ENCODE measurements at places on chromosomes 5 and 9.

DNA sequence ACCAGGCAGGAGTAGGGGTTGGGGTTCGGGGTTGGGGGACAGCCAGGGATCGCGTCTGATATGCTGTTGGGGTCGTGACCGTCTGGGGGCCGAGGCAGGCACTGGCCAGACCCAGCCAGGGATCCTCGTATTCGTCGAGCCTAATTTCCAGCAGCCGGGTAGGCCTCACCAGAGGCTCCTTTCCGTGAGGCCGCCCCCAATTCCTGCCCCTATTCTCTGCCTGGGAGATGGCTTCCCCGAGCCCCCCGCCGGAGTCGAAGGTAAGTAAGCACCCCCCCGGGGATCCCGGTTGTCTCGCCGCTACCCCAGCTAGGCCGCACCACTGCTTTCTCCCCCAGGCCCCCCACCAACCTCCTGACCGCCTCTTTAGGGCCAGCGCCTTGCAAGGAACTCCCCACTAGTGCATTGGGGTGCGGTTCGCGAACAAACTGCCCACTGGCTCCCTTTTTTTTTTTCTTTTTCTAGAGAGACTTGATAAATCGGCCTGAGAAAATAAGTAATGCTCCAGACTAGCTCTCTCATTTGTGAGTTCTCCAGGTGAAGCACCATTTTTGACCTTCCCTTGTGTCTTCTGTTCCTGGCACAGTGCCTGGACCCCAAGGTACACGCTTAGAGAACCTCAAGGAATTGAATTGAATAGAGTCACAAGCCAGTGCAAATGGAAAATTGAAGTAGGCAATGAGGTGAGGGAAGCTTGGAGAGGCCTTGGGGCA is 435 bp downstream of the ZNF189 start:
- DNase-seq = no peak

DNA sequence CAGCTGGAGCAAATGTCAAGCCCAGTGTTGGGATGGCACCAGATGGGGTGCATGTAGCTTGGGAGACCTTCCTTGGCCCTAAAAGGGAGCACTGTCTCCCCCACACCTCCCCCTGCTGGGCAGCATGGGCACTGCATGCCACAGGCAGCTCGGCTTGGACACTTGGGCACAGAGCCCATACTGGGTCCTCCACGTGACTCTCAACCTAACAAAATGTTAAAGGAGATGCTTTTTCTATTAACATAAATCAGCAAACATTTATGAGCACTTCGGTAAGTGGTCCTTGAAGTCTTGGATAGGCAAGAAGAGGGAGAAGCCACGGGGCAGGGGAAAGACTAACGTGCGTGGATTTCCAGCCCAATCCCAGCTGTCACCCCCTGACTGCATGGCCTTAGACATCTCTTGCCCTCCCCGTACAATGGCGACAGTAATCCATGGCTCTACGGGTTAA is 23.9 kb upstream of the MAPK9 start:
- DNase-seq = peak; percentile 43

DNA sequence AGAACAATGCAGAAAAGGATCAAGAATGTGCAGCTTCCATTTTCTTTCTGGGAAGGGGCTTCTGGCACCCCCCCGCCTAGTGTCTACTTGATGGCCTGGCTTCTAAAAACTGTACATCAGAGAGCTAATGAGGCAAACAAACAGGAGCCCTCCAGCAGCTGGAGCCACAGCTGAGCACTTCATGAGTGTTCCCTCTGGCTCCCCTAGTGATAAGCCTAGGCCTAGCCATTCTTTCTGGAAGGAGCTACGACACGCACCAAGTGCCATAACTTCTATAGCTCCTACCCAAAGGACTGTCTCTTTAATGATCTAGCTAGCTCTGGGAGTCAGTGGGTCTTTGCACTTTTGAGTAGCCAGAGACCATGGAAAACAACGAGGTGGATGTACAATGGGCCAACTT is 66.1 kb downstream of the DNAH5 start:
- DNase-seq = no peak

GRCh38 chr9:7234144-7234543 is 476.4 kb downstream of the KDM4C start:
- DNase-seq = no peak

- DNase-seq = no peak
Observed at GRCh38 chr9:79588488-79589223, 16.9 kb downstream of the TLE4 start.

GRCh38 chr9:16729651-16730050 is 140.8 kb downstream of the BNC2 start:
- DNase-seq = no peak

DNA sequence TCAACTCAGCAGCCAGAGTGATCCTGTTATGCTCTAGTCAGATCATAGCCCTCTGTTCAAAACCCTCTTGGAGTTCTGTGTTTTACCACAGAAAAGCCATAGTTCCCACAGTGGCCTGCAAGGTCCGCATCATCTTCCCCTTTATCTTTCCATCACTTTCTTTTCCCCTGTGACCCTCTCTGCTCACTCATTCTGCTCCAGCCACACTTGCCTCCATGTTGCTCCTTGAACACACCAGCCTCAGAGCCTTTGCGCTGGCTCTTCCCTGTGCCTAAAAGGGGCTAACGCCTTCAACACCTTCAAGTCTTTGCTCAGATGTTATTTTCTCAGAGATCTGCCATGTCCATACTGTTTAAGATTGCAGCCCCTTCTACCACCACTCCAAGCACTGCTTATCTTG is 26.3 kb downstream of the CSF2 start:
- no peak for DNase-seq

DNA sequence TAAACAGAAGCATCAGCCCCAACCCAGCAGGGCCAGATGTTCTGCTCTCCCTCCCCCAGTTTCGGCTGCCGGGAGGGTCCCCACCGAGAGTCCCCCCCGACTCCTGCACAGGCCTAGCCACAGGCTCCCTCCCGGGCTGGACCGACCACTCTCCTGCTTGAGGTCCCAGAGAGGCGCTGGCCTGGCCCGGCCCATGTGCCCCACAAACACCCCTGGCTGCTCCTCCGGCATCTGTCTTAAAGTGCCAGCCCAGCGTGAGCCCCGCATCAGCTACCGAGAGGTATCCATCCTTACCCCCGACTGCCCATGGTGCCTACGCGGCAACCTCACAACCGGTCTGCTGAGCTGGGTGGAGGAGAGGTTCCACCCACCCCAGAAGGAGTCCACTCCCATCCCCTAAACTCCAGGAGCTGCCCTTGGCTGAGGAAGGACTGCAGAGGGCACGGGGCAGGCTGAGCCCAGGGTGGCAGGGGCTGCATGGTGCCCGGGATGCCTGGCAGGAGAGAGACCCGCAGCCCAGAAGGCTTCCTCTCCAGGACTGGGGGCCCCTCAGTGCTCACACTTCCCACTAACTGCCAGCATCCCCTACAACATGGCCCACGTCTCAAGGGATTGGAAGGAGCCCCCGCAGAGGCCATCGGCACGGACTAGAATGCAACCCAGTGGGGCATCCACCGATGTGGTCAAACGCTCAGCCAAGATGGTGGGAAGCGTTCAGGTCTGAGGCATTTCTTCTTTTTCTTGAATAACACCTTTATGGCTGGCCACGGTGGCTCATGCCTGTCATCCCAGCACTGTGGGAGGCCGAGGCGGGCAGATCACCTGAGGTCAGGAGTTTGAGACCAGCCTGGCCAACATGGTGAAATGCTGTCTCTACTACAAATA is 15.6 kb upstream of the EGFL7 start:
- no peak for DNase-seq

GRCh38 chr9:136060671-136061371 is 34.3 kb downstream of the NACC2 start:
- no peak for DNase-seq

DNA sequence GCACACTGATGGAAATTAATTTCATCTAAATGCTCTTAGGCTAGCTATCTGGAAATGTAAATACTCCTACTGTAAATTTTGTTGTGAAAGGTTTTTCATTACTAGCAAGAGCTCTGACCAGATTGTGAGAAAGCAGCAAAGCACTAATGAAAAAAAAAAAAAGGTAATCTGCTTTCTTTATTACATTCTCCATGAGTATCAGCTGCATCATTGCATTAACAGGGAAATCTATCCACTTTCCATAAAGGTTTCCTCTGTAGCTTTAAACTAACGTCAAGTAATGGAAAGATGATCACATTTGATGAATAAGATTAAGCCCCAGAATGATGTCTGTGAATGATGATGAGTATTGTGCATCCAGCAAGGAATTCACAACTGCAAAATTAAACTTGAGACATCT is 790.6 kb upstream of the TYRP1 start:
- no peak for DNase-seq

- no peak for DNase-seq
Observed at GRCh38 chr5:111242606-111243005, 18.4 kb downstream of the CAMK4 start.

- DNase-seq = no peak
Observed at GRCh38 chr5:42349163-42349562, 74.1 kb upstream of the GHR start.

DNA sequence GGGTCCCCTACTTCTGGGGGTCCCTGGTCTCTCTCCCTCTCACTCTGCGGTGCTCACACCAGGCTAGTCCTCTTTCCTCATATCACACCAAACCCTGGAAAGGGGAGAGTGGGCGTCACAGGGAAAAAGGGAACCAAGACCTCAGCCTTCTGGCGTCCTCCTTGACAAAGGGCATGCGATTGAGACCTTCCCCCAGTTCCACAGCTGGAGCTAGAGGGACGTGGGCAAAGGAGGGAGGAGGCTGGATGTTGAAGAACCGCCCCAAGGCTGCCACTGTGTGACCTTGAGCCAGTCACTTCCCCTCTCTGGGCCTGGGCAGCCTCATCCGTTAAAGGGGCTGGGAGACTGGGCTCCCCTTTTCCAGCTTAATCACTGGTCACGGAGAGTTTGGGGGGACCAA is 18.5 kb upstream of the TOR2A start:
- no peak for DNase-seq

- no peak for DNase-seq
Observed at GRCh38 chr9:96253059-96253696, 48.8 kb downstream of the HSD17B3 start.

- no peak for DNase-seq
Observed at GRCh38 chr5:125461641-125462072, 715.2 kb upstream of the ZNF608 start.

- DNase-seq = no peak
Observed at GRCh38 chr5:143217804-143218160, 185.7 kb downstream of the NR3C1 start.

- DNase-seq = no peak
Observed at GRCh38 chr9:113587471-113588031, 124.0 kb downstream of the RGS3 start.

DNA sequence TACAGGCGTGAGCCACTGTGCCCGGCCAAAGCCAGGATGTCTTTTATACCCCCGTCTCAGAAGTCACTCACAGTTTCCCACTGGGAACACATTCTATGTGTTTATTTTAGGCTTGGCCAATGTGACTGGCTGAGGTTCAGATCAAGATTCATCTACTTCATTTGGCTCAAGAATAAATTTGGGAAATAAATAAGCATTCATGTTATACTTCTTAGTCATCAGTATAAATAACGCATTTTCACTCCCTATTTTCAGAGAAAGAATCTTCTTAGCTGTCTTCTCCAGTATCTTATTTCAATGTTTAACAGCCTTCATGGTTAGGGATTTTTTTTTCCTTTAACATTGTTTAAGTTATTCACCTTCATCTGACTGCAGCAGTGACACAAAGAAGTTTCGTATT is 11.8 kb downstream of the S100Z start:
- no peak for DNase-seq

DNA sequence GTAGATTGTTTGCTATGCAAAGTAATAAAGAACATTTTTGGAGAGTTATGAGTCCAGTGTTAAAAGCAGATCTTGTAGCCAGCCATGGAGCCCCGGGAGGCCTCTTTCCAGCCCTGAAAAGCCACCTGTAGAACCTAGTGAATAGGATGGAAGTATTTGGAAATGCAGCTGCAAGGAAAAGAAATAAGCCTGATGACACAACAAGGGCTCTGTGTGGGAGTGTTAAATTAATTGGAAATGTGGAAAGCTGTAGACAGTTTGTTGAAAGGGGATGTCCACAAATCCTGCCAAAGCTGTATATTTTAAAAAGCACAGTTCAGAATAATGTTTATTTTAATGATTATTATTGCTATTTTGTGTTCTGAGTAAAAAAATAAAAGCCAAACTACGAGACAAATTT is 152.5 kb upstream of the GHR start:
- DNase-seq = no peak

- no peak for DNase-seq
Observed at GRCh38 chr5:17079562-17079961, 137.9 kb upstream of the BASP1 start.

DNA sequence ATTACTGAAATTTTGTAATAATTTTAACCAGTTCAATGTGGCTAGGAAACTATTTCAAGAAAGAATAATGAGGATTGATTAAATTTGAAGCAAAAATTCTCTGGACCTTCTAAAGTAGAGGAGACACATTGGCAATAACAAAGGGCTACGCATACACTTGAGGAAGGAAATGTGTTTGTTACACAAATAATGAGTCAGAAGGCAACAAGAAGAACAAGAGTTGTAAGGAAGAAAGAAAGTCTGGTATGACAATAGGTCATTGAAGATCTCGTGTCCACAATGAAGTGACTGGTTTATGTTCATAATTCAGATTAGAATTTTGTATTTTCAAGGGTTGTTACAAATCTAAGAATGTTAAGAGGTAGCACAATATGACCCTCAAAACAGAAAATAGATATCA is 25.8 kb downstream of the ST8SIA4 start:
- DNase-seq = no peak

- DNase-seq = no peak
Observed at GRCh38 chr9:89802781-89803355, 198.1 kb downstream of the GADD45G start.

DNA sequence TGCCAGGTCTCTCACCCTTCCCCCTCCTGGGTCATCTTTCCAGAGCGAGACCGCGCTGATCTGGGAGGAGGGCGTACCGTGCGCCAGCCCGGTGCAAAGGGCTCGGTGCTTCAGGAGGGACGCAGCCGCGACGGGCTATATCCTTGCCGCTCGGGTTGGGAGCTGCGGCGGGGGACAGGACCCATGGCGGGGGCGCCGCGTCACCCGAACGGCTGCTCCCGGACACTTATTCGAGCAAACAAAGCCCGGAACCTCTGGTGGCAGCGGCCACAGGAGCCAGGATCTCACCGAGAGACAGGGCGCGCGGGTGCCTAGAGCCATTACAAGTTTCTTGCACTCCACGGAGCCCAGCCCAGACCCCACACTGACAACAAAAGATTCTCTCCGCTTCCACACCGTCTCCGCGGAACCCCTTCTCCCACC is 1.3 kb downstream of the SEMA6A start:
- DNase-seq = no peak

GRCh38 chr5:175889910-175890684 is 18.7 kb downstream of the CPLX2 start:
- DNase-seq = no peak

DNA sequence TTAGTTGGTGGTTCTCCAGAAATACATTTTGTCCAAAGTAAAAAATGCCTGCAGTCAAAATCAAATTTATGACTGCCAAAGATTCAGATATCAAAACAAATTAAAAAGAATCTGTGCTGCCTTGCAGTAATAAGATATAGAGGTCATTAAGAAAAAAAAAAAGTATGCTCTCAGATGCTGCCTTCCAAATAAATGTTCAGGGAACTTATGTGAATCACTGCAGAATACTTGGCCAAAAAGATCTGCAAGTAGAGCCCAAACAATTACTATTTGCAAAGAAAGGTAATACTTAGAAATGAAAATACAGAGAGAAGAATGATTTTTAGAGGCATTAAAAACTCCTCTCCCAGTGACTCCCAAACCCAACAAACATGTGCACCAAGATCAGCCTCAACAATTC is 52.4 kb downstream of the MRPS27 start:
- DNase-seq = no peak

- no peak for DNase-seq
Observed at GRCh38 chr5:96347502-96348292, 85.4 kb downstream of the PCSK1 start.

- DNase-seq = no peak
Observed at GRCh38 chr5:73591102-73591695, 25.7 kb downstream of the UTP15 start.

Data from activated naive CD8-positive, alpha-beta T cell treated with anti-CD3 and anti-CD28 coated beads, Interleukin-2, amount 50 U/mL, for 16 hours (primary cell).